ENCODE measurements at places on chromosomes 2 and 18. TPM values are rescaled to one million over a fixed set of nuclear protein-coding genes. Genes with fewer than 3 reads are reported as not detected.

Gene IL36A
- total RNA-seq: not detected

Gene RNF144A
- total RNA-seq: 9.9 TPM

Gene CRYGC
- total RNA-seq: not detected

Gene SIGLEC15
- 0.05 TPM for total RNA-seq

Gene RAB27B
- 11.1 TPM for total RNA-seq

Gene CFC1
- 0.09 TPM for total RNA-seq

Gene DOK6
- not detected for total RNA-seq

Gene MARCO
- 0.05 TPM for total RNA-seq

Gene RSAD2
- 0.15 TPM for total RNA-seq

Gene TMEM17
- 5.0 TPM for total RNA-seq

Gene DUSP2
- total RNA-seq: 0.38 TPM

Gene RTP5
- total RNA-seq: not detected

Gene SATB2
- 2.9 TPM for total RNA-seq

Gene IL36B
- not detected for total RNA-seq

Gene RTKN
- total RNA-seq: 20.2 TPM

Gene ADGRF3
- total RNA-seq: 0.29 TPM

Gene TNS1
- total RNA-seq: 17.5 TPM

Gene MYO3B
- not detected for total RNA-seq

All from A549 treated with Hydrocortisone at 1 μM for 4 hours (cell line).